ENCODE measurements at places on chromosomes 5 and 9.

DNA sequence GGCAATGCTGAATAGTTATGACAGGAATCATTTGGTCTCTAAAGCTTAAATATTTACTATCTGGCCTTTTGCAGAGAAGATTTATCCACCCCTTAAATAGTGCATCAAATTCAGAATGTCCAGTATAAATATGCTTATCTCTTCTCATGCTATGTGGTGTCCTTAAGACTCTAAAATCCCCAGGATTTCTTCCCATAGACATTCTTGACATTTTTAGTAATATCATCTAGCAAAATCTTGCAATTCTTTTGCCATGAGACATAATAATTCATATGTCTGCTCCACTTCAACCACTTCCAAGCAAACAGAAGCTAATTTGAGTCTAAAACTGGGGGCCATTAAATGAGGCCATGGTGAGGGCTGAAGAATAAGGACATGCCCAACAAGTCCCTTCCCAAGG is 1923.4 kb upstream of the CDH9 start:
- no peak for DNase-seq

DNA sequence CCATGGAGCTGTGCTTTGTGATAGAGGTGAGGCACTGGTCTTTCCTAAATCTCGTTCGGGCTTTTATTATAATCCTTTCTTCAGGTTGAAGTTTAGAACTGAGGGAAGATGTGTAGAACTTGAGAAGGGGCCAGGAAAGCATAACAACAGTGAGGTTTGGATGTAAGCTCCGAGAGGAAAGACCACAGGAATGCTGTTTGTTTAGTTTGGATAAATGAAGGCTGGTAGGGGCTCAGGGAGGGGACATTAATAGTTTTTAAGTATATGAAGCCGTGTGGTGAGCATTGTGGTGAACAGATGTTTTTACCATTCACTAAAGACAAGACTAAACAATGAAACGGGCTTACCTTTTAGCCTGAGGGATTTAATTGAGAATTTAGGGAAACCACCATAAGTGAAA is 130.8 kb downstream of the ARHGAP26 start:
- peak; percentile 68 for DNase-seq

GRCh38 chr9:114507726-114508125 is 2.5 kb upstream of the WHRN start:
- no peak for DNase-seq

DNA sequence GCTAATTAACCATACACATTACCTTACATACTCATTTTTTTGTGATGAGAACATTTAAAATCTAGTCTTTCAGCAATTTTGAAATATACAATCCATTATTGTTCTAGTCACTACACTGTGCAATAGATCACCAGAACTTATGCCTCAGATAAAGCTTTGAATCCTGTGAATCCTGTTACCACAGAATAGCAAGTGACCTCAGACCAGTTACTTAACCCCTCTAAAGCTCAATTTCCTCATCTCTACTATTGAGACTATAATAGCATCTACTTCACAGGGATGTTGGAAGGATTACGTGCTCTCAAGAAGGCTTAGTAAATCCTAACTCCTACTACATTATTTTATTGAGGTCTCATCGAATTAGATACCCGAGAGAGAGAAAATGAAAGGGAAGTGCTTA is 60.2 kb upstream of the PIP5K1B start:
- no peak for DNase-seq
